CD8-positive, alpha-beta memory T cell (primary cell): ENCODE measurements at places on chromosomes 1 and 21. TPM values are rescaled to one million over a fixed set of nuclear protein-coding genes. Genes with fewer than 3 reads are reported as not detected.
A peak's percentile ranks its signal among the peaks of the same experiment; 100 is the strongest.

GRCh38 chr1:110375490-110375889 lies 15.3 kb downstream of the SLC16A4 start:
- H3K27me3 ChIP-seq: no peaks in the 10 kb centered on the region
- peaks cover 6% of the 10 kb centered on the region for H3K36me3 ChIP-seq
- no peak overlapping the region for H3K4me3 ChIP-seq
- H3K4me1 ChIP-seq: no peaks in the 10 kb centered on the region

DNA sequence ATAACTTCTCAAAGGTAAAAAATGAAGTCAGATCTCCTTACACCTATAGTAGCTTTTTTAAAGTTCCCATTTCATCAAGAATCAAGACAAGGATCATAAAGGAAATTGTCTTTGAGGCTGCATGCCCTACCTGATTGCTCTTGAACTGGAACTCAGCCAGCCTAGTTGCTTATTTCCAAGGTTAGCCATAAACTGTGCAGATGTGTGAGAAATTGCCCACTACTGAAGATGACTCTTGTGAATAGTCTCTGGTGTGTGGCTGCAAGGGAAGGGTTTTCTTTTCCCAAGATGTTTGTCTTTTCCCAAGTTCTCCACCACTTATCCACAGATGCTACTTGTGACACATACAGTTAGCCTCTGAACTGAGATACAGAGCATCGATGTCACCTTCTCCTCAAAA lies 81.7 kb upstream of the DUSP10 start:
- peaks cover 8% of the 10 kb centered on the region for H3K4me1 ChIP-seq
- DNase-seq: no peak
- no peak overlapping the region for H3K27ac ChIP-seq
- H3K27me3 ChIP-seq: no peaks in the 10 kb centered on the region

DNA sequence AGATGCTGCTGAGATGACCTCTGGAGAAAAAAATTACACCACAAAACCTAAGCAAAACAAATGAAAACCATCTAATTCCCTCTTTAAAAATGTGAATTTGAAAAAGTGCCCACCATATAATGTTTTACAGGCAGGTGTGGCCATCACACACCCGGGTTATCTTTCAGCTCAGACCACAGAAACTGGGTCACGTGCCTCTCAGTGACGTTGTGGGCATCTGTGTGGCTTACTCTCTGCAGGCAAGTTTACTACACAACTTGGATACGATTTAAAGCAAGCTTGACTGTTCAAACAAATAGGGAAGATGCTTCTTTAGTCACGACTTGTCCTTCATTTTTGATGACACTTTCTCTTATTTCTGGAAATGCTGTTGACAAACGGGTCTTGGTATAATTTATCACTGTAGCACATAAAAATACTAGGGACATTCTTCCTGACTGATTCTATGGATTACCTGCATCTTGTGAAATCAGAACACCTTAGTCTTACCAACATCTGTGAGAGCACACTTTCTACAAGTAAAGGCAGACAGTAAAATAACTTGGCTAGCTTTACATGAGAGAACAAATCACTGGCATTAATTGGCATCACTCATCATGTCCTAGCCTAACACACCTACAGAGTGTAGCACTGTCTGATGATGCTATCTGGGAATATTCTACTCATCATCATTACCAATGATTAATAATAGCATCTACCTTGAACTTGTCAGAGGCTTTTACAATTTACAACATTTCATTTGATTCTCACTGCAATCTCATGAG lies 89.3 kb upstream of the EDEM3 start:
- DNase-seq: peak; percentile 81
- H3K36me3 ChIP-seq: no peaks in the 10 kb centered on the region
- H3K4me1 ChIP-seq: peaks cover 36% of the 10 kb centered on the region
- no peak overlapping the region for H3K4me3 ChIP-seq
- peak overlapping the region; percentile 1 for H3K27ac ChIP-seq
- no peaks in the 10 kb centered on the region for H3K27me3 ChIP-seq

GRCh38 chr1:114342376-114342775 lies 168.6 kb downstream of the TRIM33 start:
- H3K27ac ChIP-seq: peak overlapping the region; percentile 62
- H3K36me3 ChIP-seq: no peaks in the 10 kb centered on the region
- H3K4me1 ChIP-seq: peaks cover 65% of the 10 kb centered on the region
- DNase-seq: peak; percentile 44
- H3K4me3 ChIP-seq: no peak overlapping the region
- no peaks in the 10 kb centered on the region for H3K27me3 ChIP-seq

DNA sequence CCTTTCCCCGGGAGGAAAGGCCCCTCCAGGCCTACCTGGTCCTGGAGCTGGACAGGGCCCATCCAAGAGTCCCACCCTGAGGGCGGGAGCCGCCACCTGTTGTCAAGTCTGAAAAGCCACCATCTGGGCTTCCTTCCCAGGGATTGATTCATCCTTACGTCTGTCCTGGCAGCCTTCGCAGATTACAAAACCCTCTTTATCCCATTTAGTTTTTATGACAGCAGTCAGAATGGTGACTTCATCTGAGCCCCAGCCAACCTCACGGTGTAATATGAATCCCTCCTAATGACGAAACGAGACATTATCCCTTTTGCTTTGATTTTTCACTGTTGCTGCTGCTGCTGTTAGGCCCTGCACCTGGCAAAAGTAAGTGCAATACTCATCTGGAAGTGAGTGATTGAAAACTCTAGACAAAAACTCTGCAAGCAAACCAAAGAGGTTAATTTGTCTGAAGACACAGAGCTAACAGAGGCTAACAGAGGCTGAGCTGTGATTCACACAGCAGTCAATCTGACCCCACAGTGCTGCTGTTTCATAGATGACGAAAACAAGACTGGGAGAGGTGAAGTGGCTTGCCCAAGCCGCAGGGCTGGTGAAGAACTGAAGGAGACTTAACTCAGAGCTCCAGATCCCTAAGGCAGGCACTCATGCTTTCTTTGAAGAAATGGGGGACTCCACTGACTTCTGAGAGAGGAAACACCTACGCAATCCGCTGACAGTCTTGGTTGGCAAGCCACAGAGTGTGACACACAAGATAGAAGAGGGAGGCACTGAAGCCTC lies 30.0 kb upstream of the S100A7 start:
- no peaks in the 10 kb centered on the region for H3K36me3 ChIP-seq
- no peak for DNase-seq
- H3K4me3 ChIP-seq: no peak overlapping the region
- H3K4me1 ChIP-seq: no peaks in the 10 kb centered on the region
- H3K27ac ChIP-seq: no peak overlapping the region
- H3K27me3 ChIP-seq: no peaks in the 10 kb centered on the region

DNA sequence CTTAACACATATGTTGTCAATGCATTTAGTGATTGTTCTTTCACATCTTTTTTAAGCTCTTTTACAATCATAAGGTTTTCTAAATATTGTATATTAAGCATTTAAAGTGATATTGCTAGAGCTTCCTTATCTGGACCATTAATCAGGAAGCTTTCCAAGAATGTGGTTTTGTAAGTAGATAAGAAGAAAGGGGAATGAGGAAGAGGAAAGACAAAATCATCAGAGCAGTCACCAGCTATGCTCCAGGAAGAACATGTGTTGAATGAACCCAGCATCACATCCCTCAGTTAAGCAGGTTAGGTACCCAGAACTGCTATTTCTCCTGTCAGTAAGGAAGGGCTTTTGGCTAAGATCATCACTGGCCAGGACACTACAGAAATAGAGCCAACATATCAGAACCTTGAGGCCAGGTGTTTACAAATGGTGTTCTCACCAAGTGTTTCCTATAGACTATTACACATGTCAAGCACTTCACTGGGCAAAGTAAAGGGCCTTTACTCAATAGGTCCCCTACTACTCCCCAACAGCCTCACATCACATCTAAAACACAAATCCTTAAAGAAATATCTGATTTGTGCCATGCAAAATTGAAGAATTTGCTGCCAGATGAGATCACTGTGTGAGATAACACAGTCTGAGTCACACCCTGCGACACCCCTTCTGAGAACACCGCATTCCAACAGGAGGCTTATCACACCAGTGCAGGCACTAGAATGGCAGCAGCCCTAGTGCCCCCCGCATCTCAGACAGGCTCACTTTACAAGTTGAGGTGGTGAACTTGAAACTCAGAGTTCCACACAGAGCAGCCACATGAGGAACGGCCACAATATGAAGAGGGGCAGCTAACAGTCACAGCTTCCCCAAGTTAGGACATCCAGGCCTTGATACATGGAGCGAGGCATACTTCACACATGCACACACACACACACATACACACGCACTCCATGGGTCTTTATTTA lies 1.8 kb upstream of the SPRR2A start:
- H3K4me1 ChIP-seq: no peaks in the 10 kb centered on the region
- DNase-seq: no peak
- H3K27ac ChIP-seq: no peak overlapping the region
- no peak overlapping the region for H3K4me3 ChIP-seq

DNA sequence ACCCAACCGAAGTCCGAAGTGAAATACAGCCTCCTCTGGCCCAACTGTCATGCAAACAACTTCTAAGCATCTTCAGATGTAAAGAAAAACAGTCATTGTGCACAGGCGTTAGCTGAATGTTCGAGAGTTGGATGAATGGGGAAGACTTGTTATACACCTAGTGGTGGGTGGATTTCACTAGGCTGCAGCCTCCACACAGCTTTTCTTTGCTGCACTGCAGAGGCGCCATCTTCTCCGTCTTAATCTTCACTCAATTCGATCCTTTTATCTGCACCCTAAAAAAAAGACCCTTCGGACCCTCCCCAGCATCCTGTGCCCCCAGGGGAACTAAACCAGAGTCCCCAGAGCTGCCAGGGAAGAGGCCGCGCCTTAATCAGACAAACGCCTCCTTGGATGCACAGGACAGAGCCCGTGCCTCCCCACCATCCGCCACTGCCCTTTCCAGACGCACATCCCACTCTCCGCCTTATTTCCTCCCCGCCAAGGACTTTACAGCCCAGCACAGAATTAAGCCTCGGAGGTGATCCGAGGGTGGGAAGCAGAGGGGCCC lies 1.4 kb downstream of the APP start:
- no peak overlapping the region for H3K27ac ChIP-seq
- peak overlapping the region; percentile 74 for H3K4me3 ChIP-seq
- no peak for DNase-seq
- H3K4me1 ChIP-seq: peaks cover 10% of the 10 kb centered on the region
- H3K36me3 ChIP-seq: no peaks in the 10 kb centered on the region

- no peak for DNase-seq
- H3K4me1 ChIP-seq: no peaks in the 10 kb centered on the region
- H3K27me3 ChIP-seq: no peaks in the 10 kb centered on the region
- no peak overlapping the region for H3K4me3 ChIP-seq
These were observed 18.5 kb upstream of the AADACL3 start for GRCh38 chr1:12697397-12697796.

DNA sequence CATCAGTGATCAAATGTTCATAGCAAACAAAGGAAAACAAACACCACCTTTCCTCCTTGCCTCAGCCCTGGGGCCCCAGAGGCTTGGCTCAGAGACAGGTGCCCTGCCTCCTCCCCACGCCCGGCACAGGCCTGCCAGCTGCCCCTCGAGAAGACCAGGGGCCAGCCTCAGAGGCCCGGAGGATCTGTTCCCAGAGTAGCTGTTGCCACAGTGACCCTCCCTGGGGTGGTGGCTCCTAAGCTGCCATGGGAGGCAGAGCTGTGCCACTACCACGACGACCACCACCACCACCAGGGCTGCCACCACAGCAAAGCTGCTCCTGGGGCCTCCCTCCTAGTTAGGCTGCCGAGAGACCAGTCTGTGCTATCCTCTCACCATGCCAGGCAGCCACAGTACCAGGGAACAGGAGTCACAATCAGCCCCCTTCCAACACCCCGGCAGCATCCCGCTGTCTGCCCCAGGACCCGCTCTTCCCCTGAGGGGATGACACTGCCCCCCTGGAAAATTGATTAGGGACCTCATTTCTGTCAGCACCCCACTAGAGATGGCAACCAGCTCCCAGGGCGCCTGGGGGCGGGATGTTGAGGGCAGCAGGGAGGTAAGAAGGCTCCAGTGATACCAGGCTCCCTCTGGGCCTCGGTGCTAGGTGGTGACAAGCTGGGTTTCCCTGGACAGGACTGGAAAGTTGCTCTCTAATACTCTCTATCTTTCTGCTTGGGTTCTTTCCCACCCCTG lies 30.5 kb downstream of the KCNC4 start:
- DNase-seq: no peak
- H3K27ac ChIP-seq: no peak overlapping the region
- H3K36me3 ChIP-seq: no peaks in the 10 kb centered on the region
- no peaks in the 10 kb centered on the region for H3K27me3 ChIP-seq
- H3K4me3 ChIP-seq: no peak overlapping the region

- no peak for DNase-seq
- no peak overlapping the region for H3K27ac ChIP-seq
- no peak overlapping the region for H3K4me3 ChIP-seq
- H3K4me1 ChIP-seq: no peaks in the 10 kb centered on the region
- H3K36me3 ChIP-seq: no peaks in the 10 kb centered on the region
- no peaks in the 10 kb centered on the region for H3K27me3 ChIP-seq
These were observed 408.7 kb upstream of the PKN2 start for GRCh38 chr1:88275259-88275862.

DNA sequence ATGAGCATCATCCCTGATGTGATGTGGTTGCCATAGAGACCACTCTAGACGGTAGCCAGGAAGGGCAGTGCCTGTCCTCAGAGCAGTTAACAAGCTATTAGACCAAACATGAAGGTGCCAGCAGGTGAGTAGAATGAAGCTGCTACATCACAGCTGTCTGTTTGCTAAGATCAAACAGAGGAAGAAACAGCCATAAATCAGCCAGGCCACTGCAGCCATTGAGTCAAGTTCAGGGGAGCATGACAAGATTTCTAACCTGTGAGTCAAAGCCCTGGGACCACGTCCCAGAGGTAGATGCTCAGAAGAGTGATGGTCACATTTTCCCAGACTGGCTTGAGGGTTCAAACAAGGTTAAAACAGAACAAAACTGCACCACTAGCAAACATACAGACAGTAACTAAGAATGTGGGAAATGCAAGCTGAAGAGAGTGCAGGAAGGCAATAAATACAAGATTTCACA lies 450.6 kb upstream of the DAB1 start:
- no peaks in the 10 kb centered on the region for H3K36me3 ChIP-seq
- no peak overlapping the region for H3K4me3 ChIP-seq
- no peak overlapping the region for H3K27ac ChIP-seq
- no peak for DNase-seq
- H3K27me3 ChIP-seq: no peaks in the 10 kb centered on the region

DNA sequence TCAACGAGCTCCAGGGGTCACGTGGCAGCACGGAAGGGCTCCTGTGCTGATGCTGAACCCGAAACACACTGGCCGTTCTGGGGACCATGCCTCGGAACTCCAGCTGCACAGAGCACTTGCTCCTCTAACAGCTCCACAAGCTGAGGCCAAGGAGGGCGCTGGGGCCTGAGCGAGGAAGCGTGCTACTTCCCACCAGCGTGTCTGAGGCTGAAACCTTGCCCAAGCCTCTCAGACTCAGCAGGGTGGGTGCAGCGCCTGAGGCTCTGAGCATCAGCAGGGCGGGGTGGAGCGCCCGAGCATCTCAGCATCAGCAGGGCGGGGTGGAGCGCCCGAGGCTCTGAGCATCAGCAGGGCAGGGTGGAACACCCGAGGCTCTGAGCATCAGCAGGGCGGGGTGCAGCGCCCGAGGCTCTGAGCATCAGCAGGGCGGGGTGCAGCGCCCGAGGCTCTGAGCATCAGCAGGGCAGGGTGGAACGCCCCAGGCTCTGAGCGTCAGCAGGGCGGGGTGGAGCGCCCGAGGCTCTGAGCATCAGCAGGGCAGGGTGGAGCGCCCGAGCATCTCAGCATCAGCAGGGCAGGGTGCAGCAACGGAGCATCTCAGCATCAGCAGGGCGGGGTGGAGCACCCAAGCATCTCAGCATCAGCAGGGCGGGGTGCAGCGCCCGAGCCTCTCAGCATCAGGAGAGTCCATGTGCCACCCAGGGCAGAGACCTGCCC lies 9.6 kb downstream of the WRAP73 start:
- H3K27ac ChIP-seq: no peak overlapping the region
- H3K36me3 ChIP-seq: peaks cover 22% of the 10 kb centered on the region
- no peak for DNase-seq
- no peaks in the 10 kb centered on the region for H3K4me1 ChIP-seq

Gene FAM151A
- not detected for total RNA-seq

Gene ZMYM1
- 5.6 TPM for total RNA-seq

Gene PGLYRP3
- not detected for total RNA-seq

Gene RNU1-3
- total RNA-seq: 1,300 TPM
